ENCODE measurements at places on chromosomes 3 and 15.

GRCh38 chr3:197736010-197736490 is 654 bp downstream of the RUBCN start:
- peak; percentile 66 for DNase-seq

GRCh38 chr3:50930371-50931208 is 255.9 kb downstream of the DOCK3 start:
- no peak for DNase-seq

DNA sequence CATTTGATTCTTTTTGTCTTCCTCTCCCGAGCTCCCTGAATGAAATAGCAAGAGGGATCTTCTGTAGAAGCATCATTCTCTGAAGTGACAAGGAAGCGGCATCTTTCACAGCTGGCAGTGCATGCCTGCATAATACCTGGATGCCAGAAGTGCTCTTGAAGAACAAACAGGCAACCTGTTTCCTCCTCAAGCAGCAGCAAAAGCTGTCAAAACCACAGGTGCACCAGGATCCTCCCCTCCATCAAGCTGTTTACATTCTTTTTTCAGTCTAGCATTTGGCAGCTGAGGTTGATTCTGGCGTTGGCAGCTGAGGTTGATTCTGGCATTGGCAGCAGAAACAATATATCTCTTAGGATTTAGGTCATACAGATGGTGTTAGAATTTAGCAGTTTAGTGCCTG is 979.0 kb downstream of the TUSC7 start:
- DNase-seq = no peak

DNA sequence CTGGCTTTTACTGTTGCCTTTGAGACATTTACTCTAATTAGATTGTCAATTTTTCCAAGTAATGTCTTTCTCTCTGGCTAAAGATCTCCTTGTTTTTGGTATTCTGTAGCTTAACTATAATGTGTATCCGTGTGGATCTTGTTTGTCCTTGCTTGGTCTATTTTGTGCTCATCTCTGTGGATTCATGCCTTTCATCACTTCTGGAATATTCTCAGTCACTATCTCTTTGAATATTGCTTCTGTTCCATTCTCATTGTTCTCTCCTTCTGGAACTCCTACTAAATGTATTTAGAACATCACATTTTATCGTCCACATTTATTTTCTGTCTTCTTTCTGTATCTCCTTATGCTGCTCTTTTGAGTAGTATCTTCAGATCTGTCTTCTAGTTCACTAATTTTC is 12.7 kb downstream of the PGPEP1L start:
- no peak for DNase-seq

DNA sequence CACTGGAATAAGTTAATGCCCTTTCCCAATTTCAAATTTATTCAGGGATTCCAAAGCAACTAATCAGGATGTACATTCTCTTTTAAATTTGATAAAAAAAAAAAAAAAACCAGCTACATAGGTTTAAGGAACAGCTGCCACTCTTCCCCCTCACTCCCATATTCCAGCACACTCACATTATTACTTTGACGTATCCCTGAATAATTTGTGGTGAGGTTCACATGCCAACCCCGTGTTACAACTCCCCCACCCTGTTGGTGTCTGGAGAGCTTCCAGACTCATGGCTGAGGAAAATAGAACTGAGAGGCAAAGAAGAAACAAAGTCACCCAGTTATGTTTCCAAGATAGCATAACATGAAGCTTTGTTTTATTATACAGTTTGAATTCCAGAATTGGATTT is 300.5 kb upstream of the MME start:
- DNase-seq = no peak

DNA sequence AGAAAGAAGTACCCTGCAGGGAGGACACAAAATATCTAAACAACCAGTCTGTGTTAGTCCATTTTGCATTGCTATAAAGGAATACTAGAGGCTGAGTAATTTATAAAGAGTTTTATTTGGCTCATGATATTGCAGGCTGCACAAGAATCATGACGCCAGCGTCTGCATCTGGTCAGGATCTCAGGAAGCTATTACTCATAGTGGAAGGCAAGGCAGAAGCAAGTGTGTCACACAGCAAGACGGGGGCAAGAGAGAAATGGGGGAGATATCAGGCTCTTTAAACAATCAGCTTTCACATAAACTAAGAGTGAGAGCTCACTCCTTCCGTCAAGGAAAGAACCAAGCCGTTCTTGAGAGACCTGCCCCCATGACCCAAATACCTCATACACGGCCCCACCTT is 614.8 kb downstream of the ZIC1 start:
- no peak for DNase-seq

GRCh38 chr3:128279601-128279880 is 126.3 kb downstream of the EEFSEC start:
- DNase-seq = no peak

DNA sequence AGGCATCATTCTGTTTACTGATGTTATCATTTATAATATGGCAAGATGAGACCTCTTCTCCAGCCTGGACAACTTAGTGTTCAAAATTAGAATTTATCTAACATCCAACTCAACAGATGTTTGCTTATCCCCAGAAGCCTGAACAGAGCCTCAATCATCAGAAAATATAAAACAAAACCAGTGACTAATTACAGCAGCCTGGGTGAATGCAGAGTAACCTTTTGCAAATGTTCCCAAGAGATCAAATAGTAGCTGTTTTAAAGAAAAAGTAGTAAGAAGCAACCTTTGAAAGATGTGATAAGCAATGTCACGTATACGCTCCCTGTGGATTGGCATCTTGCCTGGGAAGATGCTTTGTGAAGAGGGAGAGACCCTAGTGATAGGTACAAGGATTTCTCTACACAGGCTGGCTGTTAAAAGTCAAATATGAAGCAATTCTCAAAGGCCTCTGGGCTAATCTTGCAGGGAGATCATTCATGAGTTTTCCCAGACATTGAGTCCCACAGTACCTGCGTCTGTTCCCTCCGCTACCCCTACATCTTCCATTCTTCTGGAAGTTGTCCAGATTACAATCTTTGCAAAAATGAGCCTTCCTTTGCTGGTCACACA is 39.3 kb upstream of the PRICKLE2 start:
- DNase-seq = no peak

DNA sequence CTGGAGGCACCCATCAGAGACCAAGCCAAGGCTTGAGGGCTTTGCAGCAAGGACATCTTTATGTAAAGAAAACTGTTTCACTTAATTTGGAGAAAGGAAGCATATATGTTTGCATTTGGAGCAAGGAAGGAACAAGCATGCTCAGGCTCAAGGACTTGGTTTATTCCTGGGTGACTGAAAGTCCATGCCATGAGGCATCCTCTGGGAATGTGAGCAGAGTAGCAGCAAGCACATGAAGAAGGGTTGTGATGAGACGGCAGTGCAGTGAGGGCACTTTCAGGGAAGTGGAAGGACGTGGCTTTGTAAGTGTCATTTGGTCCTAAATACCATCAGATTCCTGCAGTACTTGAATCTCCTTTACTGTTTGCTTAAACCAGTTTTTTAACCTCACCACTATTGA is 26.8 kb downstream of the POLG start:
- no peak for DNase-seq

- no peak for DNase-seq
Observed at GRCh38 chr15:52427804-52428203, 100.9 kb downstream of the MYO5A start.

DNA sequence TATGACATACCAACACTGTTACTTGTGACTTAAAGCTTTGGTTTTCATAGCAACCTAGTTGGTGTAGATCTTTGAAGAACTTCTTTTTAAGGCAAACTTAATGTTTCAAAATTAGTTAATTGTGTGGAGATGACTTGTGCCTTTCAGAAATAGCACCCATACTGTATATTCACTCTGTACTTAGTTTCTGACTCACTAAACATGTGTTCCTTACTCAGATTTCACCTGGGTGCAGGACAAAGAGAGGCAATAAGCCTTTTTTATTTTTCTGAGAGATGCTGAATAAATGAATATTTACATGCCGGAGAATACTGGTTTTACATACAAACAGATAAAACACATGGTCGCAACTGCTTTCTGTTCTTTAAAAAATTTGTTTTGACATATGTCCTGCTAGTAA is 44.8 kb downstream of the SLC25A26 start:
- DNase-seq = no peak

All from left forelimb (tissue), 1 donor.